ENCODE measurements at places on chromosomes 6 and 20. TPM values are rescaled to one million over a fixed set of nuclear protein-coding genes. Genes with fewer than 3 reads are reported as not detected.

Gene ETV7
- total RNA-seq = not detected

Gene CLPSL1
- not detected for total RNA-seq

Gene HCRTR2
- total RNA-seq = 30.6 TPM

Gene WASF1
- 63.2 TPM for total RNA-seq

Gene SIRPA
- 6.1 TPM for total RNA-seq

Gene LZTS3
- 13.9 TPM for total RNA-seq

Gene APOM
- 0.41 TPM for total RNA-seq

All from frontal cortex (tissue), 4 donors.